ENCODE measurements at places on chromosomes 3 and 15.

DNA sequence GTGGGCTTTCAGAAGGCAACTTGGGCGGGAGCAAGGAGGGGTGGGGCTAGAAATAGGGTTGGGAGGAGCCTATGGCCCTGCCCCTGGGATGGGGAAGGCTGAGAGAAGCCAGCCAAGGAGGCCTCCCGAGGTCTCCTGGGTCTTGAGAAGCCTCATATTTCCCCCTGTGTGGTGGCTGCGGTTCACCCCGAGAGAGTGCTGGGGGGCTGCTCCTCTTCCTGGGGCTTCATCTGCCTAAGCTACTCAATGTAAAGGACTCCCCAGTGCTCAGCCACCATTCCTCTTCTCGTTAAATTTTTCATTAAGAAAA, 174.3 kb downstream of the SMAD6 start:
- no peak for DNase-seq

- peak; percentile 53 for DNase-seq
These were observed 7.7 kb downstream of the CCR5 start for GRCh38 chr3:46378426-46378942.

- DNase-seq, result no peak
These were observed 67.7 kb upstream of the NR2F2 start for GRCh38 chr15:96262549-96263489.

DNA sequence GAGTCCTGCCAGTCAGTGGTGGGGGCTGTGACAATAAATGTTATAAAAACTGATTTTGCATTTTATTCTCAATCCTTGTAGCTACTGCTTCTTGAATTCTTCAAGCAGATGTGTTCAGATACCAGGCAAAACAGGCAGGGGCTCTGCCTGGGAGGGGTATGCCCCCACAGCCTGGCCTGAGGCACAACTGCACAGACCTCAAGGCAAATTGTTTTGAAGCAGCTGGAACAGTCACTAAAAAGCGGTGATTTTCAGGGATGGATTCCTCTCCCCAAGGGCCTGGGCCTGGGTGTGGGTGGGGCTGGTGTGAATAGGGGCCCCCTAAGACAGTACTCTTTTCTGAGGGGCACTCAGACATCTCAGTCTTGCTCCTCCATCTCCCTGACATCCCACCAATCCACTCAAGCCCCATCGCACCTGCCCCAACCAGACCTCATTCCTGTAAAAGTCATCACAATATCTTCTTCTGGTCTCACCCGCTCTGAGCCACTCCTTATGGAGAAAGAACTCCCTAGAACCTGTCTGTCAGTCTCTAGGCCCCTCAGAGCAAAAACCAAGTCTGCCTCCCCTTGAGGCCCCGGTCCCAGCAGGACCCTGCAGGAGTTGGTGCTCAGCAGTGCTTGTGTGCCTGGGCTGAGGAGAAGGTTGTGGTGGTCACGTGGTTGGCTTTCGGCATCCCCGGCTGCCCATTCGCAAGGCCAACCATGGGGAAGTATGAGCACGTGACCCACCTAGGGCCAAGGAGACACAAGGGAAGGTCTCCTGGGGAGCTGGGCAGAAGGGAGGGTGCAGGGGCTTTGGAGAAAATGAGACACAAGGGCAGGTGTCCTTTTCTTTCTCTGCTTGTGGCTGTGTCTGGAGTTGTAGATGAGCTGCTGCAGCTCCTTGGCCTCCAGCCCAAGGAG, 2.9 kb upstream of the PSTPIP1 start:
- DNase-seq, result no peak

DNA sequence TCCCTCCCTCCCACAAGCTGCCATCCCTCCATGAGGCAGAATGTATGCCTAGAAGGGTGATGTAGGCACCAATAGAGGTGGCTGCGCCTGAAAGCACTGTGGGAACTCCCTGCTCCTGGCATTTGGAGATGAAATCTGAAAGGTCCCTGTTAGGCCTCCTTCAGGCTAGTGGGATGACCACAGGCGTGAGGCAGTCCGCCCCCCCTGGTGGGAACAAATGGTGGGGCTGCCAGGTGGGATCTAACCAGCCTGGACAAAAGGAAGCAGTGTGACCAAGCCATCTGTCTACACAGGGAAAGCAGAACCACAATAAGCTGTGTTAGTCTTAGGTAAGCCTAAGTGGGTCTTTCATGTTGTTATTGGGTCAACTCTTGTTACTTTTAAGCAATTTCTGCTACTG, 25.3 kb downstream of the IL5RA start:
- DNase-seq, result no peak

GRCh38 chr3:185709251-185709955, 115.4 kb downstream of the IGF2BP2 start:
- DNase-seq, result no peak

GRCh38 chr15:74773731-74774252, 8.1 kb upstream of the CSK start:
- no peak for DNase-seq

Measured in kidney capillary endothelial cell (primary cell).